ENCODE measurements at places on chromosomes 4 and X.

- DNase-seq: no peak
These were observed 671.3 kb upstream of the GALNT7 start for GRCh38 chr4:172497321-172497720.

- no peak for DNase-seq
These were observed 1105.1 kb downstream of the STPG2 start for GRCh38 chr4:97038146-97038516.

DNA sequence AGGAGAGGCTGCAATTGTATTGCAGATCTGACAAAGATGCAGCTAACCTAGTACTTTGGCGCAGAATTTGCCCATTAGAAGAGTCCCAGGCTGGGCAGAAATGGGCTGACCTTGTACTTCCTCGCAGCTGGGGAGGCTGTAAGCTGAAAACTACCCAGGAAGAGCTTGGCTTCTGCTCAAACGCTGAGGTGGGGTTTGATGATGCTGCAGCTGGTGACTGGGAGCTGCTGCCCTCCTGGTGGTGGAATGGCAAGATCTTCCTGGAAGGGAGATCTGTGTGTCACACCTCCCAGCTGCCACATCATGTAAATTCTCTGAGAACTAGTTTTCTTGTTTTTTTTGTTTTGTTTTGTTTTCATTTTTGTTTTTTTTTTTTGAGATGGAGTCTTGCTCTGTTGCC is 17.4 kb downstream of the CCNG2 start:
- DNase-seq: no peak

- DNase-seq: no peak
These were observed 1697.1 kb downstream of the STIM2 start for GRCh38 chr4:28557755-28558154.

DNA sequence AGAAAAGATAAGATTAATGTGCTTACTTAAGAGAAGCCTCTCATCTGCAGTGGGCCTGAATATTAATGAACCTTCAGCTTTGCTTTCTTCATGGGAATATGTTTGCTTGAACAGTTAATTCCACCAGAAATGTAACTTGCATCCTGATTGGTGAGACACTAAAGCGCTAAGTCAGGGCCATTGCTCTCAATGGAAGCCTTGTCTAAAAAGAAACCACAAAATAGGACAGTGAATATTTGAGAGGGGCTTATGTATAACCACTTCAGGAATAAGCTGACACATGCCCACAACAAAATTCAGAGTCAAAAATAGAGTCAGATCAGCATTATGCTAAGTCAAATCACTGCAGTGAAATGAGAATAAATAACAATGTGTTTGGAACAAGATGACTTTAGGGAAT is 1125.8 kb downstream of the STIM2 start:
- no peak for DNase-seq

- DNase-seq: no peak
These were observed 315.5 kb downstream of the BCOR start for GRCh38 chrX:39782276-39782675.

GRCh38 chrX:136055651-136056221 is 70.5 kb downstream of the SLC9A6 start:
- no peak for DNase-seq

DNA sequence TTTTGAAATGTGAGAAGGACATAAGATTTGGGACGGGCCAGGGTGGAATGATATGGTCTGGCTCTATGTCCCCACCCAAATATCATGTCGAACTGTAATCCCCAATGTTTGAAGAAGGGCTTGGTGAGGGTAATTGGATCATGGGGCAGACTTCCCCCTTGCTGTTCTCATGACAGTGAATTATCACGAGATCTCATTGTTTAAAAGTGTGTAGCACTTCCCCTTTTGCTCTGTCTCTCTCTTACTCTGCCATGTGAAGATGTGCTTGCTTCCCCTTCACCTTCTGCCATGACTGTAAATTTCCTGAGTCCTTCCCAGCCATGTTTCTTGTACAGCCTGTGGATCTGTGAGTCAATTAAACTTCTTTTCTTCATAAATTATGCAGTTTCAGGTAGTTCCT is 17.5 kb downstream of the MTMR8 start:
- no peak for DNase-seq

DNA sequence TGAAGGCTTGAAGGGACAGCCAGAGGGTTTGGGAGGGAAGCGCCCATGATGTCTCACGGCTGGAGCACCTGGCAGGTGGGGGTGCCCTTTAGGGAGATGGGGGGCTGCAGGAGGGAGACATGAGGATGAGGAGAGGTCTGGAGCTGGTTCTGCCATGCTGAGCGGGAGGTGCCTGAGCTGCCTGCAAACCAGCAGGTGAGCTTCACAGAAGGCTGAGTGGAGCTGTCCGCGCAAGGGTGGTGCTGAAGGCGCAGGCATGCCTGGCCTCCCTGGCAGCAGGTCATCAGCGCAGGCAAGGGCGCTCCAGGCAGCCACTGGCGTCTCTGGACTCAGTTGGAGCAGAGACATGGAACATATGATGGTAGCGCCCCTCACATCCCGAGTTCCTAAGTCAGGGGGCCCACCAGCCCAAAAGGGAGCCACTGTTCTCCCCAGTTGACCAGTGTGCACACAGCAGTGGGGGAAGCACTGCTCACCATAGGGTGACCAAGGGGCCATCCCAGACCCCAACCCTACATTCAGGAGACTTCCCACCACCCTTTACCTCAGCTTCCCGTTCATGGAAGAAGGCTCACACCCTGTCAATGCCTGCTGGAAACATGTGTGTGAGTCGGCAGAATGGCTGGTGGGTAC is 25.8 kb downstream of the ADRA2C start:
- DNase-seq: no peak

- no peak for DNase-seq
These were observed 39.9 kb upstream of the PGK1 start for GRCh38 chrX:78064152-78064551.

- DNase-seq: no peak
These were observed 154.7 kb downstream of the TSPAN5 start for GRCh38 chr4:98503676-98504075.

GRCh38 chrX:7372825-7373525 is 225.0 kb upstream of the PUDP start:
- no peak for DNase-seq

DNA sequence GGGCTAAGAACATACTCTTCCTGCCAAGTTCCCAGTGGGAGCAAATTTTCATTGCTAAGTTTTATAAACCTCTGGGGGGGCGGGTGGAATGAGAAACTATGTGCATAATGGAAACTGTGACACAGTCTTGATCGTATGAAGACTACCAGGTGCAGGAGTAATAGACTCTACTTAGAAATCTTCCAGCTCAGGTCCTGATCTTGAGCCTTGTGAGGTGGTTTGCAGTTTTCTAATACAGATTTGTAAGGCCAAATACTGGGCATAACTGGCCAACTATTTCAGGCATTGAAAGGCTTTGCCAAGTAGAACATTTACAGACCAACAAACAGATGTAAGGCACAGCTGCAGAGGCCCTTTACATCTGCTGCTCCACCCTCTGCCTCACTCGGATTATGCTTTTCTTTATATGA is 89.7 kb upstream of the CBR4 start:
- DNase-seq: no peak

DNA sequence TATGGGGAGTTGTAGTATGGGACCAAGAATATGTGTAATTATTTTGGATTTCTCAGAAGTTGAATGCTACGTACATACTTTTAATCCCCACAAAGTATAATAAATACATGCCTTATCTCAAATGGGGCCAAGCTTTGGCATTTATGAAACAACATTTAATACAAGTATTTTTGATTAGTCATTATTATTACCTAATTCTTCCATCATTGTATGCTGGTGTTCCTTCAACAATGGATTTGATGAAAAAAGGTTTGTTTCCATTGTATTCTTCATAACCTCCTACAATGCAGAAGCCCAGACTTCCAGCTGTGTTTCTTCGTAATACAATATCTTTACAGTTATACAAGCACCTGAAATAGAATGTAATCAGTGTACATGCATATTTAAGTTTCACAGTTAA is 83.8 kb downstream of the FIP1L1 start:
- no peak for DNase-seq

DNA sequence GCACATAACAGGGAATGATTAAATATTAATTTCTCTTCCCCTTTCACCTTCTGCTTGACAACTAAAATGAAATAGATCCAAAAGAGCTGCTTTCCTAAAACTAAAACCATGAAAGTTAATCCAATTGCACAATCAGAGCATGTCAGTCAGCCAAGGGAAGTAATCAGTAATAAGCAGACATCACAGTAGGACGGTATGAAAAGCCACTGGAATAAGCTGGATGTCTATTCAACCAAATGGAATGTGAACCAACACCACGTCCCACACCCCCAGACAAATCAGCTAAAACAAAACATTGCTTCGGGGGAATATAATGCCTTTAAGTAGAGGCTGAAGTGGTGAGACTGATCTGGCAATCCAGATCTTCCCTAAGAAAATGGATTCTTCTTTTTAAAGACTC is 859.4 kb upstream of the FTHL17 start:
- DNase-seq: no peak

- DNase-seq: no peak
These were observed 25.7 kb downstream of the NKX1-1 start for GRCh38 chr4:1380368-1381151.

GRCh38 chrX:44401151-44401550 is 57.7 kb upstream of the EFHC2 start:
- no peak for DNase-seq

- no peak for DNase-seq
These were observed 74.4 kb upstream of the DYNLT3 start for GRCh38 chrX:37921758-37922157.

DNA sequence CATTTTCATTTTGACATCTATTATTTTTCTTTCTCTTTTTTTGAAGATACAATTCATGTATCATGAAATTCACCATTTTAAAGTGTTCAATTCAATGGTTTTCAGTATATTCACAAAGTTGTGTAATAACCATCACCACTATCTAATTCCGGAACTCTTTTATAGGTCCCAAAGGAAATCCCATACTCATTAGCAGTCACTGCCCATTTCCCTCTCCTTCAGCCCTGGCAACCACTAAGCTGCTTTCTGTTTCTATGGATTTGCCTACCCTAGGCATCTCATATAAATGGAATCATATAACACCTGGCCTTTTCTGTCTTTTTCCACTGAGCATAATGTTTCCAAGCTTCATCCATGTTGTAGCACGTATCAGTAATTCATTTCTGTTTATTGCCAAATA is 3.2 kb upstream of the FGF2 start:
- DNase-seq: no peak

DNA sequence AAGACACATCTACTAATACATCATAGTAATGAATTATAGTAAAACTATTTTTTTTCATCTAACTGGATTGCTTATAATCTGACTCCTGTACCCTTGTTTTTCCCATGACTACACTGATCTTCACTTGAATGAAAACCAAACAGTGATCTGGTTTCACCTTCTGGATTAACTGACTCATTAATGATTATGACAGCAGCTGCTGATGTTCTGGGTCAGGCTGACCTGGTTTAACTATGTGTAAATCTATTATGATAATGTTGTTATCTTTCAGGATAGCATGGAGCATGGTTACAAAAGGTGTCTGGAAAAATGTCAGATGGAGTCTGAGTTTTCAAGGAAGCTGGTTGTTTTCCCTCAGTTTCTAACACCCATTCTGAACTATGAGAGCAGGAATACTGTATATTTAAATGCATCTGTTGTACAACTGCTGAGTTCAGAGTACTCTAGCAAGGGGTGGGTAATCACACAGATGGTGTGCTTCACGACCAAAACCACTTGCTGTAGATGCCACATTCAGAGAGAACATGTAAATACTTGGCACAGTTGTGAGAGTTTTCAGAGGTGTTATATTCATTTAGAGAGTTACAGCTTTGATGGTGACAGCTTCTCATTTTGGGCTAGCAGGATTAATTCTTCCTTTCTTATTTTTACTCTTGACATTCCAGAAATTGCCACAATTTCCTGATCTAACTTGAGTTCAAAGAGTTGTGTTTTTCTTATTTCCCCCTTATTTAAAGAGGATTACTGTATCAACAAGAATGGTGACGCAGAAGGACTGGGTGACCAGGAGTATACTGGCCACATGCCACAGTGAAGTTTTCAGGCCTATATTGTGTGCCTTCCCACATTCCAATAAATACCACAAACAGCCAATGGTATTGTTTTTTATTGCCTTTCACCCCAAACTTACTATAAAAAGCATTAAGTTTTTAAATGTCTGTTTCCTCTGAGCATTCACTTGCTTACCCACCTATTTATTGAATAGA is 249.7 kb upstream of the TET2 start:
- DNase-seq: no peak

- no peak for DNase-seq
These were observed 338.1 kb upstream of the ZCCHC13 start for GRCh38 chrX:73965833-73966232.

- no peak for DNase-seq
These were observed 59.6 kb downstream of the STK32B start for GRCh38 chr4:5110901-5111300.

DNA sequence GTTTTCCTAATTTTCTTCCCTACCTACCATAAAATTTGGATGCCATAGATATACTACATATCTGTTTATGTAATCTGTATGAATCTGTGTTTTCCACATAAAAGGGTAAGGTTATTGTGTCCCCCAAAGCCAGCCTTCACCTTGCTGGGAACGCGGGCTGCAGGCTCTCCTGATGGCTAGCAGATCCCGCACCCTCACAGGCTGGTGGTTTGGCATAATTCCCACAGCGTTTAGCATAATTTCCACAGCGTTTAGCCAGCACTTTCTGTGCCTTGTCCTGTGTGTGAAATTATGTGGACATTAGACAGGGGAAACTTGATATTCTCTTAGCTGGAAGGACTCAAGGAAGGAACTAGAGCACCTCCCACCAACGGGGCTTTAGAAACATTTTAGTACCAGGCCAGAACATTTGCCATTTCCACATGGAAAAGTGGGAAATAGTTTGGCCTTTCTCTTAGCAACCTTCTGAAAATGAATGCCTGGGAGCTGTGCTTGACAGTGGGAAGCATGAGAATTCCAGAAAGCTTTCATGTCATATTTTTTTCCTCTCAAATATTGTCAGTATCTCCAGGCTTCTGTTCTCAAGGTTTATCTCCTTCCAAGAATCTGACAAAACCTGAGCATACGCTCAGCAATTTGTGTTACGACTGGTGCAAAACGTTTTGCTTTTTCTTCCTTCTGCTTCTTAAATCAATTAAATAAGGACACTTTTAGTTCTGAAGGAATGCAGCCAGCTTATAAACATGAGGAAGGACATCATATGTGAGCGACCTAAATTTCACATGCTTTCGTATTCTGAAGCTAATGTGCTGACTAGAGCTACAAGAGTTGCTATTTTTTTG is 67.9 kb downstream of the STK32B start:
- no peak for DNase-seq

DNA sequence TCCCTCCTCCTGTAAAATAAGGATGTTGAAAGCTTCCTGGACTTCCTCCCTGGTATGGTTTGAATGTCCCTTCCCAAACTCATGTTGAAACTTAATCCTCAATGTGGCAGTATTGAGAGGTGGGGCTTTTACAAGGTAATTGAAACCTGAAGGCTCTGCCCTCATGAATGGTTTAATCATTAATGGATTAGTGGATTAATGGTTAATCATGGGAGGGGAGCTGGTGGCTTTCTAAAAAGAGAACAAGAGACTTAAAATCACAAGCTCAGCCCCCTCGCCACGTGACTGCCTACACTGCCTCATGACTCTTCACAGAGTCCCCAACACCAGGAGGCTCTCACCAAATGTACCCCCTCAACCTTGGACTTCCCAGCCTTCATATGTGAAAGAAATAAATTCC is 124.6 kb upstream of the ANXA3 start:
- DNase-seq: no peak
